ENCODE measurements at places on chromosomes 13 and 19.

GRCh38 chr19:35248310-35249145, at the start of gene LSR:
Gene LSR, plus strand, starts transcription at chr19:35249002. Its CDS starts 21 bp downstream, at chr19:35249023.
- DNase-seq: no peak

DNA sequence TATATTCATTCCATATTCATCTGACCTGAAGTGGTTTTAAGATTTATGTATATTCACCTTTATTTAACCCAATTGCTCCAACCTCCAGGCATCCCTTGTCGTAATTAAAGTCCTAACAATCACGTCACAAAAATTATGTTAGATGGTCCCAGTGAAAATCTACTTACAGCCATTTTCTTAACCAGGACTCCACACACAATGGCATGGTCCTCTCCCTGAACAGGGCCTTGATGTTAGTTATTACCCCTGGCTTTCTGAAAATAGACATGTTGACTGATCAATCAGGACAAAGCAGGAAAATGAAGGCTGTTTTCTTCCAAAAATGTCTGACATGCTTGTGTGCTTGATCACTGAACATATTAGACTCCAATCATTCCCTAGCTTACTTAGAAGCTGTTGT, 542.7 kb upstream of the SLITRK5 start:
- DNase-seq: no peak

DNA sequence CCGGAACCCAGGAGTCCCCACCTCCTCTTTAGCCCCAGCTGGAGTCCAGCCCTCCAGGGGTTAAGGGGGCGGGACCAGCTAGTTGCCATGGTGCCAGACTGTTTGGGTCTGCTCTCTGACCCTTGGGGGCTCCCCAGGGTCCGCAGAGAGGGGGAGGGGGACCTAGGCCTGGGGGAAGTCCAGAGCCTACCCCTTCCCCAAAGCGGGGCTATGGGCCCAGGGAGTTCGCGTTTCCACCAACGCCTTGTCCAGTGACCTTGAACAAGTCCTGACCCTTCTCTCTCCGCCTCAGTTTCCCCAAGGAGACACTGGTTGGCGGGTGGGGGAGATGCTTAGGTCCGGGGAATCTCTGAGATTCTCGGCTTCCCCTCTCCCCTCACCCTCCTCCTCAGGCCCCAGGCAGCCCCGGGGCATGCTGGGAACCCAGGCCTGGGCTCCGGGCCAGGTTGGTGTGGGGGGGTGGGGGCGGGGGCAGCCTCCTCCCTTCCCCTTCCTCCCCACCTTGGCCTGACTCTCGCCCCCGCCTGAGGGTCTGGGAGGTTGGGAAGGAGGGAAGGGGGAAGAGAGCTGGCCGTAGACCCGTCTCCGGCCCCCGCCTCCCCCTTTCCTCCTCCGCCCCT, 2.6 kb upstream of the SPACA6 start:
- peak; percentile 50 for DNase-seq

GRCh38 chr19:1489463-1490310, 463 bp downstream of the PCSK4 start:
- DNase-seq: no peak

- no peak for DNase-seq
These were observed at the start of gene IGFL4 for GRCh38 chr19:46040952-46041500. Gene IGFL4, minus strand, starts transcription at chr19:46041002. Its CDS starts 40 bp downstream, at chr19:46040962.

DNA sequence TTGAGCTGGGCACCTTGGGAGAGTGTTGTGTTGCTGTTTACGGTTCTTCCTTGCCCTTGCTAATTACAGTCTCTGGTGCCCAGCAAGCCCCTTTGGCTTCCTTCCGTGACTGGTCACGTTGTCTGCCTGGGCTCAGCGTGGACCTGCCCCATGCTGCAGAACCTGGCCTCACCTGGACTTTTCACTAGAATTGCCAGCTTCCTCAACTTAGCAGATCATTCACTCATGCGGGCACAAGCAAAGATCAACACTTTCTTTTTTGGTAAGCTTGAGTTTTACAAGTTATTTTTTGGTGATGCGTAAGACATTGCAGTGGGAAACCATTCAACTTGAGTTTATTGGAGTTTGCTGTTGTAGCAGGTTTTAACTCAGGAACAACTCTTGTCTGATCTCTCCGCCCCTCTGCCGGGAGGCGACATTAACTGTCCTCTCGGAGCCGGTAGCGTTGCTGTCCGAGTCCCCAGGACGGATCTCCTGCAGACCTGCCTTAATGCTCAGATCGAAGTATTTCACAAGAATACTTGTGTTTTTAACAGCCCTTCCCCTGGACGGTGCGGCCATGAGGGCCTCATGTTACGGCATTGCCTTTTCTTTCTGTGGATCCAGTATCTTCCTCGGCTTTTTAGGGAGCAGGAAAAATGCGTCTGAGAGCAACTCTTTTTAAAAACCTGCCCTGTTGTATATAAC, 15.7 kb upstream of the TEX29 start:
- no peak for DNase-seq

DNA sequence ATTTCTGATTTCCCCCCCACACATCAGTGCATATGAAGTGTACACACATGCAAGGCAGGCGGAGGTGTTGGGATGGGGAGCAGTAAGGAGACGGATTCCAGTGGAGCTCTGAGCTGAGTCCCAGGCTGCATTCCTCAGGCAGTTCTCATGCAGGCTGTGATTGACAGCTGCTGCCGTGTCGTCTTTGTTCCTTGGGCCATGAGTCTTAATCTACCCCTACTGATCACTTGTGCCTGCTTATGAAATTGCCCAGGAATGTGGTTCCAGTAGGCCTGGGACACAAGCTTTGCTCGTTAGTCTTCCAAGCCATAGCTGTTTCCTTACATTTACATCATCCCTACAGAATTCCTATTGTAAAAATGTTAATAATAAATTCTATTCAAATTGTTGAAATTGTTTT, 1241.9 kb downstream of the UQCRFS1 start:
- no peak for DNase-seq

DNA sequence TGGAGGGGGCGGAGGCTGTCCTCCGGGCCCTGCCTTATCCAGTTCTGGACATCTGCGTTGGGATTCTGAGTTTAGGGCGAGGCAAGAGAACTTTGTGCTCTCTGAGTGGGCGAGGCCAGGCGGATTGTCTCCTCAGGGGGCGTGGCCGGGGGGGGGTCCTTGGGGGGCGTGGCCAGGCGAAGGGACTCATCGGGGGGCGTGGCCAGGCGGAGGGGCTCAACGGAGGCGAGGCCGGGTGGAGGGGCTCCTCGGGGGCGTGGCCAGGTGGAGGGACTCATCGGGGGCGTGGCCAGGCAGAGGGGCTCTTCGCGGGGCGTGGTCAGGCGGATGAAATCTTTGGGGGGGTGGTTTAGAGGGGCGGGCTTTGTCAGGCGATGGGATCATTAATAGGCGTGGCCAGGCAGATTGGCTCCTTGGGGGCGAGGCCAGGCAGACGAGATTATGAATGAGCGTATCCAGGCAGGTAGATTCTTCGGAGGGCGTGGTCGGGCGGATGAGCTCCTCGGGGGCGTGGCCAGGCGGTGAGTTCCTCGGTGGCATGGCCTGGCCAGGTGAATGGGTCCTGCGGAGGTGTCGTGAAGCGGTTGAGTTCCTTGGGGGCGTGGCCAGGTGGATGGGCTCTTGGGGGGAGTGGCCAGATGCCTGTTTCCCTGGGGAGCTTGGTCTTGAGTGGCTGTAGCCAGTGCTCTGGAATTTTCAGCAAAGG, 10.3 kb upstream of the CACNG7 start:
- DNase-seq: no peak

DNA sequence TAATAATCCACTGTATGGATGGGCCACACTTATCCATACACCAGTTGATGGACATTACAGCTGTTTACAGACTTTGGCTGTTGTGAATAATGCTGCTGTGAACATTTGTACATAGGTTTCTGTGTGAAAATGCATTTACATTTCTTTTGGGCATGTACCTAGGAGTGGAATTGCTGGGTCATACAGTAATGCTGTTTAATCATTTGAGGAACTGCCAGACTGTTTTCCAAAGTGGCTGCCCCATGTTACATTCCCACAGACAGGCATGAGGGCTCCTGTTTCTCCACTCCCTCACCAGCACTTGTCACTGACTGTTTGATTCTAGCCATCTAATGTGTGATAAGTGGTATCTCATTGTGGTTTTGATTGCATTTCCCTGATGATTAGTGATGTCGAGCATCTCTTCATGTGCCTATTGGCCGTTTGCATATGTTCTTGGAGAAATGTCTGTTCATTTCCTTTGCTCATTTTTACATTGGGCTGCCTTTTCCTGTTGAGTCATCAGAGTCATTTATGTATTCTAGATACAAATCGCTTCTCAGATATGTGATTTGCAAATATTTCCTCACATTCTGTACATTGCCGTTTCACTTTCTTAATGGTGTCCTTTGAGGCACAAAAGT, 12.8 kb downstream of the TMEM255B start:
- DNase-seq: no peak

GRCh38 chr13:30872685-30873461, 33.2 kb upstream of the MEDAG start:
- no peak for DNase-seq

DNA sequence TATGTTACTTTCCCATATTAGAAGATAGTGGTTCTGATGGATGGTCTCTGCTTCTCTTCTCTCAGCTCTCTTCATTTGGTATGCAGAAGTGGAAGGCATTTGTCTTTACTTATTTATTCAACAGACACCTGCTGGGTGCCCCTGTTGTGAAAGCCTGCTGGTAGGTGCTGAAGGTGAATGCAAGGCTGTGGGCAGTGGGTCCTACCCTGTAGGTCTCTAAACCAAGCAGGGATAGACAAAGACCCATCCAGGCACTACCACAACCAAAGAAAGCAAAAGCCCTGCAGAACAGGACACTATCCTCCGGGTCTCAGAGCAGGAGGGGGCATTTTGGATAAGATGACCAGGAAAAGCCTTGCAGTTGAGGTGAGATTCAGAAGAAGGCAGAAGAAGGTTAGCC, 106.1 kb downstream of the STARD13 start:
- no peak for DNase-seq

- DNase-seq: peak; percentile 79
These were observed 798 bp downstream of the SLC1A5 start for GRCh38 chr19:46787331-46788261.

DNA sequence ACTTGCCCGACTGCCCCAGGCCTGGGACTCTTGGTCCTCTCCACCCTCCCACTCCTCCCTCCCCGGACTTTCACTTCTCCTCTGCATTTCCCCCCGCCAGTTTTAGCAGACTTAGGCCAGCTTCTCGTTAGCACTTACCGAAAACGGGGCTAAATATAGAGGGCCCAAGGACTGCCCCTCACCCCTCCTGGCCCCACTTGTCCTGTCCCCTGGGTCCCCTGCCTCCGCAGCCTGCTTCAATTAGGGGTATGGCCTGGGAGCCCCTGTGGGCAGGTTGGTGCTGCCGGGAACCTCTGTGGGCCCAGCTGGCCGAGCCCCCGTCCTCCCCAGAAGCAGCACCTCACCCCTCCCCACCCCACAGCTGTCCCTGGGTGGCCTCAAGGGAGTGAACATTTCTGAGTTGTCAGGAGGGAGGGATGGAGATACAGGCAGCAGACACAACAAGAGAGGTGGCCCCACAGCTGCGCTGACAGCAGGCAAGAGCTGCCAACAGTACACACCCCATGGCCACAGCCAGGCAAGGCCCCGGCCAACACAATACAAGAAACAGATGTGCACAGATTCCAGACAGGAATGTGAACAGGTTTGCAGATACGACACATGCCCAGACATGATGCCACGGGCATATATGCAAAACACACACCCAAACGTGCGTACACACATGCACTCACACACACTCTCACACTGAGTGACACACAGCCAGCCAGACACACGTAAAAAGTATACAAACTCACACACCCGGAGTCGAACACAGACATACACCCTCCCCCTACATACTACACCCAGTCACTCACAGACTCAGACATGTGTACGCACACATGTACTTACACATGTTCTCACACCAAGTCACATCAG, 2.6 kb downstream of the POU2F2 start:
- no peak for DNase-seq

DNA sequence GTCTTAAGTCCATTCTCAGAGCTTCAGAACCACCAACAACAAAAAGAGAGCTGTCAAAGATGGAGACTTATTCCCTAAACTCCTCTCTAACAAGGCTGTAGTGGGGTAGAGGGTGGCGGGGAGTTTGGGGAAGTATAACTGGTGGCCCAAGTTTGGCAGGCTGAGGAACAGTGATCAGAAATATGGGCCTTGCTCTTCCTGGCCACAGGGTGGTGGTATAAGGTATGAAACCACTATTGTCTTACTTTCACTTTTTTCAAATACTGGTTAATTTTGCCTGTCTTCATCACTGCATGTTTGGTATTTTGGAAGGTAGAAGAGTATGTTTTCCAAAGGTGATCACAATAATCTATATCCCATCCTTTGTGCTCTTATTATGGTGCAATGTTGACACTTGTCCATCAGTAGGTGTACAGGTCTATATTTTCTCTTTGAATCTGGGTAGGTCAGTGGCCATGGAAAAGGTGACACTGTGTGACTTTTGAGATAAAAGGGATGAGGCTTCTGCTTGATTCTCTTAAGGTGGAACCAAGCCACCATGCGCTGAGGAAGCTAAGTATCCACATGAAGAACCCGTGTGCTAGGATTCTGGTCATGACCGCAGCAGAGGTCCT, 23.2 kb upstream of the GPC5 start:
- DNase-seq: peak; percentile 2

All from erythroblast (primary cell).